AG04450 (cell line): ENCODE measurements at places on chromosomes 2 and 18.

- DNase-seq, result peak; percentile 46
Observed at GRCh38 chr2:168961450-168962229, 60.5 kb downstream of the G6PC2 start.

GRCh38 chr2:160365716-160366367 lies 127.8 kb downstream of the RBMS1 start:
- no peak for DNase-seq

GRCh38 chr2:147846412-147847081 lies 1.7 kb downstream of the ACVR2A start:
- DNase-seq, result no peak

- DNase-seq, result no peak
Observed at GRCh38 chr2:152962446-152962845, 244.0 kb downstream of the ARL6IP6 start.

- no peak for DNase-seq
Observed at GRCh38 chr2:152328013-152328412, 7.0 kb upstream of the FMNL2 start.

GRCh38 chr2:10331702-10332401 lies 29.1 kb downstream of the HPCAL1 start:
- DNase-seq, result no peak

- DNase-seq, result peak; percentile 6
Observed at GRCh38 chr18:43847164-43848091, 570.1 kb upstream of the SYT4 start.

GRCh38 chr2:85385746-85386145 lies 24.4 kb downstream of the CAPG start:
- DNase-seq, result no peak

GRCh38 chr2:199467066-199467822 lies 9.5 kb upstream of the SATB2 start:
- no peak for DNase-seq

DNA sequence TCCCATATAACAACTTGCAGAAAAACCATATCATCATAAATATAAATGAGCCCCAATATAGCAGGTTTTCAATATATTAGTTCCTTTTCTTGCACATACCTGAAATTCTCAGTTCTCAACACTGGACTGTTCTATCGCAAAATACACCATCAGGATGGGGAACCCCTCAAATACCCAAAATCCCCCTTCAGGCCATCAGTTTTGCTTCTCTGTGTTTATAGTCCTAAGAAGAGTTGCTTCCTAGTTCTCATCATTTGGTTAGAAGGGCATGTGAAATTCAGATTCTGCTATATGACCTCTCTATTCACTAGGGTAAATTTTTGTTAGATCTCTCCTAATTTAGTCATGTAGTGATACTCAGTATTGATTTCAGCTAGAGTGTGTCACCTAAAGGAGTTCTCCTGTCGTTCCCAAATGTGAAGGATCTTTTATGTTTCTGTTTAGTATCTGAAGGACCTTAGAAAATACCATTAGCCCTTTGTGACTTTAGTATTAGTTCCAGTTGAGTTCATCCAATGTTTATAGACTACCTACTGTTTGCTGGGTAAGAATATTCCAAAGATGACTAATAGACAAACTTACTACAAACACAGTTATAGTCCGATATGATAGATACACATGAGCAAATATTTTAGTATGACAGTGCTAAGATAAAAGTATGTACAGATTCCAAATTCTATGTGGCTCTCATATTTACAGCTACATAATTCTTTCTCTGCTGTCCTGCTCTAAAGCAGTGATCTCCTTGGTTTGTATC lies 115.8 kb downstream of the TTC27 start:
- DNase-seq, result peak; percentile 7

GRCh38 chr2:235613649-235614048 lies 119.8 kb downstream of the AGAP1 start:
- no peak for DNase-seq

GRCh38 chr2:54760310-54760709 lies 36.8 kb downstream of the EML6 start:
- DNase-seq, result no peak

DNA sequence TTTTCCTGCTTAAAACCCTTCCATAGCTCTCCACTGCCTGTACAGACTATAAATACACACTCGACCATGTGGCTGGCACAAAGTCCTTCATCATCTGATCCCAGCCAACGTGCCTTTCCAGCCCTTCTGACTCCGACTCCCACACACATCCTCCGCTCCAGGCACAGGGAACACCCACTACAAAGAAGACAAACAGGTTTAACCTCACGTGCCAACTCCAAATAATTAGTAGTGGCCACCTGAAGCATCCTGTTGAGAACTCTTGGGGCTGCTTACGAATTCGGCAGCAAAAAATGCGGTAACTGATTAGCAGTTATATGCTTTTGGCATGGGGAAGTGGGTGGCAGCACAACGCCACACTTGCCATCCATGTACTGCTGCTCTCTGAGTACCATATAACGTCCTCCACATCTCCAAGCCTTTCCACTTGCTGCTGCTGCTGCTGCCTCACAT lies 12.1 kb downstream of the SPIRE1 start:
- no peak for DNase-seq

DNA sequence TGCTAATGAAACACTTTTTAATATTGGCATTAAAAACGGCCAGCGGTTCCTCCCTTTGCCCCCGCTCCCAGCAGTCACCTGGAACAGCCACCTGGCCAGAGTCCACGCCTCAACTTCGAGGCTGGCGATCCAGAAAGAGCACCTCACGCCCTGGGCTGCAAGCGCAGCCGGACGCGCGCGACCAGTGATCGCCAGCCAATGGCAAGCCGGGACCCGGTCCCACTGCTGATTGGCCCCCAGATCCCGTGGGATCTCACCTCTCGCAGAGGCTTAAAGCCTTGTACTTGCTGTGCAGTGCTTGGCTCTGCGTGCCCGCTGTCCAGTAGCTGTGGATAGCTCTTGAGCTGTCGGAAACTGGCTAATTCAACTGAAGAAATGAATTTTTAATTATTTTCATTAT lies 4.1 kb upstream of the RBM45 start:
- DNase-seq, result no peak

DNA sequence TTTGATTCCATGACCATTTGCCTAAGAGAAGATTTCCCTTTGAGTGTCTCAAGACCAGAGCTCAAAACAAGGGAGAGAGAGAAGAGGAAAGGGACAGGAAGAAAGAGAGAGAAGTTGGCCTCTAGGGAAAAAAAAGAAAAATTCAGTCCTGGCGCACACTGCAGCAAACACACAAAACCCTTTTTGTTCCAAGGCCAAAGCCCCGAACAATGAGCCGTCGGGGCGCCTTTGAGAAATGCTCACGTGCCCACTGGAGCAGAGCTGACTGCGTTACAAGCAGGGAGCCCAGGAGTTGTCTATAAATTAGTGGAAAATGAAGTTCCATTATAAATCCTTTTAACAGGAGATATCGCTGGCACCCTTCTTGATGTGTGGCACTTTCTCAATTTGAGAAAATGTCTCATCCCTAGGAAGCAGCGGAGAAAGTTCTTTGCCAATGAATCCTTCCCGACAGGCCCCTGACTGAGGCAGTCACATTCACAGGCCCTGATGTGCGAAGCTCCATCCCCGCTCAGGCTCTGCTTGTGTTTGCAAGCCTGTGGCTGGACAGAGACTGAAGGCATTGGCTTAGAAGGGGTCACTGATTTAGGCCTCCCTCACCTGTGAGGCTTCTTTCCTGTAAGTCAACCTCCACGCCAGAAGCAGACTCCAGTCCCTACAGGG lies 32.1 kb upstream of the NCKAP5 start:
- no peak for DNase-seq

- DNase-seq, result no peak
Observed at GRCh38 chr2:231887756-231888155, 38.4 kb downstream of the NPPC start.

- DNase-seq, result no peak
Observed at GRCh38 chr18:47492691-47493090, 241.2 kb upstream of the SKOR2 start.

- DNase-seq, result no peak
Observed at GRCh38 chr2:105127289-105127915, 89.5 kb downstream of the MRPS9 start.

GRCh38 chr2:234422981-234423431 lies 73.9 kb downstream of the ARL4C start:
- no peak for DNase-seq

DNA sequence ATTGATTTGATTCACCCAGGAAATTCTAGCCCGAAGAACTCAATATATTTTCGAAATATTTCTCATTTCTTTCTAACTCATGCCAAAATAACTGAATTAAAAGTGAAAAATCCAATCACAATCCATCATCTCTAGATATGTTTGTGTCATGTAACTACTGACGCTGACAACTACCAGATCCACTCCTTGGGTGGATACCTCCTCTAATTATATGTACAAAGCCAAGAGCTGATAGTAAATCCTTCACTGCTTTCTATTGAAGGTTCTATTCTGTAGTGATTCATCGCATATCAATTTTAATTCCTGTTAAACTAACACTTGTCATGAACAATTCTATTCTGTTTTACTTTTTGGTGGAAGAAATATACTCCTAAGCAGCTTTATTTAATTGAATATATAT lies 1056.6 kb upstream of the NXPH2 start:
- no peak for DNase-seq

GRCh38 chr2:134642938-134643337 lies 75.9 kb downstream of the TMEM163 start:
- no peak for DNase-seq

DNA sequence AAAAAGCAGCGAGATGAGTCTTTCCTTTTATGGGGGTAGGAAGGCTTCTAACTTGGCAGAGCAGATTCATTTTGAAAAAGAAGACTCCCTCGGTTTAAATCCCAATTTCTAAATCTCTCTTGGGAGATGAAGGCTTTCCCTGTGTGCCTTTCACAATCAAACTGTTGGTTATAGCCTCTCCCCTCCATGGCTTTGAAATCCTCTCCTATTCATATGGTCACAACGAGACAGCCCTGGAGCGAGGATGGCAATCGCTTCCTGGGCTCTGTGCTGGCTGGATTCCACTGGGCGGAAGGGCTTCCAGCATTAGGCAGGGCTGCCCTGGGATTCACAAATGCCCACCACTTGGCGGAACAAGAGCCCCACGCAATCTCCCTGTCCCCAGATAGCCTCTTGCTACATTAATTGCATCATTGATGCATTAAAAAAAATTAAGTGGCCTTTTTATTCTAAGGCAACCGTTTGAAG lies 1.6 kb downstream of the CAVIN2 start:
- DNase-seq, result no peak

GRCh38 chr2:130737592-130737991 lies 8.7 kb downstream of the GPR148 start:
- DNase-seq, result no peak

GRCh38 chr18:22152093-22152492 lies 17.3 kb upstream of the GATA6 start:
- DNase-seq, result no peak

DNA sequence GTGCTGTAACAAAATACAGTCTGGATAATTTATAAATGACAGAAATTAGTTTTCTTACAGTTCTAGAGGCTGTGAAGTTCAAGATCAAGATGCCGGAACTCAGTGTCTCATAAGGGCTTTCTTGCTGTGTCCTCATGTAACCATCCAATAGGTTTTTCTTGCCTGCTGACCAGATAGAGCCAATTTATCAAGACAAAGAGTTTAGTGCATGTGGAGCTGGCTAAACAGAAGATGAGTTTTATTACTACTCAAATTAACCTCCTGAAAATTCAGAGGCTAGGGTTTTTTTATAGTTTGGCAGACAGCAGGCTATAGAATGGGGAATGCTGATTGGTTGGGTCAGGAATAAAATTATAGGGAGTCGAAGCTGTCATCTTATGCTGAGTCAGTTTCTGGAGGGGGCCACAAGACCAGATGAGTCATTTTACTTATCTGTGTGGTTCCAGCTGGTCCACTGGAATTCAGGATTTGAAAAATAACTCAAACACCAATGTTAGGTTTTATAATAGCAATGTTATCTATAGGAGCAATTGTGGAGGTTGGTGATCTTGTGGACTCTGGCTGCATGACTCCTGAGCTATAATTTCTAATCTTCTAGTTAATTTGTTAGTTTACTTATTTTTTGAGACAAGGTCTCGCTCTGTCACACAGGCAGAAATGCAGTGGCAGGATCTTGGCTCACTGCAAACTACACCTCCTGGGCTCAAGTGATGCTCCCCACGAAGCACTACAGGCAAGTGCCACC lies 3.2 kb upstream of the PDK1 start:
- DNase-seq, result peak; percentile 69

DNA sequence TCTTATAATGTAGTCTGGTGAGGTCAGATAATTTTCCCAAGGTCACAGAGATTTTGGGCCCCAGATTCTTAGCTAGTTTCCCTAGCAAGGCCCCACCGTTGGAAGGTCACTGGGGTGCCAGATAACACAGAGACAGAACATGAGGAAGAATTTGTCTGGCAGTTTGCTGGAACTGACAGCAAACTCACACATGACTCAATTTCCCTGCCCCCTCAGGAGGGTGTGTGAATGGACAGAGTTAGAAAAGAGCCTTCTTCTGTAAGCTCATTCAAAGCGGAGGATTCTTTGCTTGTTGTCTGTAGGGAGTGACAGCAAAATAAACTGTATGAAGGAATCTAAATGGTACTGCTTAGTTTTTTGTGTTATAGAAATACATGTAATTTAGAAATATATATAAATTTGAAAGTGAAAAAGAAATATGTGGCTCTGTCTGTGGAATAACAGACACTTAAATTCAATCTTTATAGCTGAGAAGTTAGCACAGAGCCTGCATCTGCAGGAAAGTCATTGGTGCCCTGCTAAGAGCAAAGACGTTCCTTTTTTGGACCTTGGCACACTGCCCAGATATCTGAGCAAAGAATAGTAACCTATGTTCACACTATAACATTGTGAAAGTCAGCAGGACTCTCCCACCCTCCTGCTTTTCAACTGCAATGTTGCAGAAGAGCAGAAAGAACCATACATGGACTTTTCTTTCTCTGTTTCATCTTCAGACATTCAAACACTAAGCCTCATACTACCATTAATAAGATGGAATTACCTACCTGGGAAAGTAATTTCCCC lies 2.1 kb downstream of the MDH1 start:
- no peak for DNase-seq

GRCh38 chr2:26457695-26458364 lies 20.1 kb downstream of the OTOF start:
- DNase-seq, result no peak

DNA sequence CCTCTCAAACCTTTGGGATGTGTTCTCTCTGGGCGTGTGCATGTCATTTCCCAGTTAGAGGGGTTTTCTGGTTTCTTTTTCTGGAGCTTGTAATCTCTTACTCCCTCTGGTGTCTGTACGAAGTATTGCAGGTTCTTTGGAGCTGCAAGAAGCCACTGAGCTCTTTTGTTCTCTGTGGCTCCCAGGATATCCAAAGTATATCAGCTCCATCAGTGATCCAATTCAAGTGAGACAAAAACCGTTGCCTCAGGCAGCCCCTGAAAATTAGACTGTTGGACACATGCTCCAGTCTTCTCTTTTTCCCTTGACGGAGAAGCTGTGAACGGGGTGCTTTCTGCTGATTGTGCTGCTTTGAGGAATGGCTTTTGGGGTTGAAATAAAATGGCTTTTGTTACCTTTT lies 59.0 kb upstream of the LDLRAD4 start:
- peak; percentile 41 for DNase-seq

DNA sequence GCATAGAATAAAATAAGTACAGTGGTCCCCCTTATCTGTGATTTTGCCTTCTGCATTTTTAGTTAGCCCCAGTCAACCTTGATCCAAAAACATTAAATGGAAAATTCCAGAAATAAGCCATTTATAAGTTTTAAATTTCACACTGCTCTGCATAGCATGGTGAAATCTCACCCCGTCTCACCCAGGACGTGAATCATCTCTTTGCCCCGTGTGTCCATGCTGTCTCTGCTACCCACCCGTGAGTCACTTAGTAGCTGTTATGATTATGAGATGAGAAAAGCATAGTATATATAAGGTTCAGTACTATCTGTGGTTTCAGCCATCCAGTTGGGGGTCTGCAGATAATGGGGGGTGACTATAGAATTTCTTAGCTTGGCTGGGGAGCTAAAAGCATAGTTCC lies 67.3 kb downstream of the RHBDD1 start:
- peak; percentile 67 for DNase-seq
